ENCODE measurements at places on chromosomes 7 and 10. TPM values are rescaled to one million over a fixed set of nuclear protein-coding genes. Genes with fewer than 3 reads are reported as not detected.

DNA sequence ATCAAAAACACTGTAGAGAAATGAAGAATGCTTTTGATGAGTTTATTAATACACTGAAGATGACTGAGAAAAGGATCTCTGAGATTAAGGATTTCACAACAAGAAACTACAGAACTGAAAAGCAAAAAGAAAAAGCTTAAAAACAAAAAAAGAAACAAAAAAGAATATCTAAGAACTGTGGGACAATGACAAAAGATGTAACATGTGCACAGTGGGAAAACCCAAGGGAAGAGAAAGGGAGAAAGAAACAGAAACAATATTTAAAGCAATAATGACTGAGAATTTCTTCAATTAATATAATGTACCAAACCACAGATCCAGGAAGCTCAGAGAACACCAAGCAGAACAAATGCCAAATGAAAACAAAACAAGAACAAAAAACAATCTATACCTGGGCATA is 42.2 kb downstream of the TFEC start:
- DNase-seq: no peak

- peak; percentile 62 for DNase-seq
Observed at GRCh38 chr7:155461631-155462030, 3.7 kb downstream of the EN2 start.

- DNase-seq: no peak
Observed at GRCh38 chr7:128793181-128793547, 1.4 kb downstream of the CCDC136 start.

DNA sequence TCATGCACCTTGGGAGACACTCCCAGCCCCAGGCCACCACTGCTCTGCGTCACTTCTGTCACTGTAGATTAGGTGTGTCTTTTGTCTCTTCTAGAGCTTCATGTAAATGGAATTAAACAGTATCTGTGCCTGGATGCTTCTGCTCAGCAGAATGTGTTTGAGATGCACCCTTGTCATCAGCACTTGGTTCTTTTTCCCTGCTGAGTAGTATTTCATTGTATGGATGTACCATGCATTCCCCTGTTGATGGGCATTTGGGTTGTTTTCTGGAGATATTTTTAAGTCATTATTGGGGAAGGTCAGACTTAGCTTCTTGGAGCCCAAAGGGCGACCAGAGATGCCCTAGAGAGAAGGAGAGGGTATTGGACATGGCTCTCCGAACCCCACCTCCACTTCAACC is 124.3 kb upstream of the MACROH2A2 start:
- no peak for DNase-seq

GRCh38 chr10:60978287-60979115 is 34.5 kb upstream of the RHOBTB1 start:
- no peak for DNase-seq

DNA sequence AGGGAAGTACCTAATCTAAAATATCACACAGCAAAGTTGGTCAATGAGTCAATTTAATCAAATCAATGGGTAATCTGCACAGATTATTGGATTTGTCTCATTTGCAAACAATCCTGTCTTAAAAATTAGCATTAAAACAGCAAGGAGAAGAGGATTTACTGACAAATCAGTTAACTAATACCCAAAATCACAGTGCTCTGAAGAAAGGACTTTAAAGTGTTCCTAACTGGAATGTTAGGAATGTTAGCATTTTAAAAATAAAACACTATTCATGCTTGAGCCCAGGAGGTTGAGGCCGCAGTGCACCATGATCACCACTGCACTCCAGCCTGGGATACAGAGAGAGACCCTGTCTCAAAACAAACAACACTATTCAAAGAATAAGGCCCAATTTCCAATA is 83.1 kb downstream of the CHCHD3 start:
- no peak for DNase-seq

- DNase-seq: peak; percentile 63
Observed at GRCh38 chr10:621513-621912, 68.0 kb downstream of the DIP2C start.

DNA sequence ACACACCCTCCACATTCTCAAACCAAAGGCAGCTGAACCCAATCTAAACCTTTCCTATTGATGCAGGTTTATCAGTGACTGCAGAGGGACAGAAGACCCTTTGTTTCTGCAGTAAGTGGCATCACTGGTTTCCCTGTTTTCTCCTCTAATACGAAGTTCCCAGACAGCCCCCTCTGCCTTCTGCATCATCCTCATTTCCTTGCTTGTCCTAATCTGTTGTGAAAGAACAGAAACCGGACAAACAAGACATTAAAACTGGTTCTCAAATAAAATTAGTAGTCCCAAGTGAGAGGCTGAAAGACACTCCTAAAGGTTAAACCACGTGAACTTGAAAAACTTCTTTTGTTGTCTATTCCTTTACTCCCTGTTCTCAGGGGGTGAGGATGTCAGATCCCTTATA is 10.1 kb upstream of the ADRB1 start:
- no peak for DNase-seq

- DNase-seq: no peak
Observed at GRCh38 chr10:8245131-8245813, 190.8 kb downstream of the GATA3 start.

DNA sequence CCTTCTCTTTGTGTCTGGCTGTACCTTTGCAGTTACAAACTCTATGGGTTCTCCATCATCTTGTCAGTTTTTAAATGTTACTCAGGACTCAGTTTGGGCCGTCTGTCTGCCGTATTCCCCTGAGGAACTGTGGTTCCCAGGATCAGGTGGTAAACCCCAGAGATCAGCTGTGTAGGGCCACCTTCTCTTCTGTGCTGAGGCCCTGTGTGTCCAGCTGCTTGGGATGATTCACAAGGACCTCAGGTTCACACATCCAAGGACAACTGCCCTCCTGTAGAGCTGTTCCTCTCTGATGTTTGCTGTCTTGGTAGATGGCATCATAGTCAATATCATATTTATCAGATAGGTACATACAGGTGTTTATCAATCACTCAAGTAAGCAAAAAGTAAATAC is 24.5 kb downstream of the CUL1 start:
- no peak for DNase-seq

- DNase-seq: no peak
Observed at GRCh38 chr10:63103971-63104409, 29.1 kb upstream of the NRBF2 start.

GRCh38 chr10:55500931-55501559 is 700.0 kb upstream of the PCDH15 start:
- DNase-seq: no peak

DNA sequence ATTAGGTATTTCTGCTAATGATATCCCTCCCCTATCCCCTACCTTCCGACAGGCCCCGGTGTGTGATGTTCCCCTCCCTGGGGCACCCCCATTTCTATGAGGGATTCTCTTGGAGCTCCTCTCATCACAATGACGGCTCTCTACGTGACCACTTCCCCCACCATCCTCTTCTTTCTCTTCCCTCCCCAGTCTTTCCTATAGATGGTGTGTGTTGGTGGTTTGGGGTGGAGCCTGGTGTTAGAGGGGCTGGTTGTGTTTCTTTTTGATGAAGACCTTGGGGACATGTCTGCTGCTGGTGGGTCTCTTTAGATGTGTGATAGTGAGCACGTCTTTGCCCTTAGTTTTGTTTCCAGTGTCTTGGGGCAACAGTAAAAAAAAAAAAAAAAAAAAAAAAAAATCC is 28.6 kb downstream of the RPS24 start:
- peak; percentile 29 for DNase-seq

- no peak for DNase-seq
Observed at GRCh38 chr7:47071866-47072265, 510.0 kb downstream of the TNS3 start.

GRCh38 chr7:82317257-82317721 is 126.3 kb downstream of the CACNA2D1 start:
- no peak for DNase-seq

GRCh38 chr10:122020226-122020625 is 31.3 kb downstream of the TACC2 start:
- DNase-seq: no peak

DNA sequence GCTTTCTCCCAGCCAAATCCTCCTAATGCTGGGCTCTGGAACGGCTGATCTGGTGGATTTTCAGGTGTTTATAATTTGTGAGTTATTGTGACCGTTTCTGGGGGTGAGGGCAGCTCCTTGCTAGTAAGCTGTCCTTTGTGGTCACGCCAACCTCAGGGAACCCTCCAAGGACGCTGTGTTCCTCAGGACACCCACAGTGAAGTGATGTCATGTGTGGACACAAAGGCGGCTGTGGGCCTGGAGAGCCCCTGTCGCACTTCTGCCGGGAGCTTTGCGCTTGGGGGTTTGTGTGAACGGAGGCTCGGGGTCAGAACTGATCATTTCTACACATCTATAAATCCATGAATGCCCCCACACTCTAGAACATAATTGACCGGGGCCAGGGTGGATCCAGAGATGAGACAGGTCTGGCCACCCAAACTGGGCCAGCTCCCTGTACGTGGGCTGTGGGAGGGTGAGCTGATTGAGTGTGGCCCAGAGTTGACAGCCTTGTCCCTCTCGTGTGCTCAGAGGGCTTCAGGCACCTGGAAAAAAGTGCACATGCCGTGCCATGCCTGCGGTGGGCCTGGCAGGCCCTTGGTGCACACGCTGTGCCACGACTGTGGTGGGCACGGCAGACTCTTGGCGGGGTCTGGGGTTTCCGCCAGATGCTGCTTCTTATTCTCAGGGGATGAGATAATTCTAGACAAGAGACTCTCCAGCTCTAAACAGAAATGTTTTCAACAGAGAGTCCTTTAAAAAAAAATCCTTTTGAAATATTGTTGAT is 130.2 kb downstream of the VIPR2 start:
- DNase-seq: no peak

DNA sequence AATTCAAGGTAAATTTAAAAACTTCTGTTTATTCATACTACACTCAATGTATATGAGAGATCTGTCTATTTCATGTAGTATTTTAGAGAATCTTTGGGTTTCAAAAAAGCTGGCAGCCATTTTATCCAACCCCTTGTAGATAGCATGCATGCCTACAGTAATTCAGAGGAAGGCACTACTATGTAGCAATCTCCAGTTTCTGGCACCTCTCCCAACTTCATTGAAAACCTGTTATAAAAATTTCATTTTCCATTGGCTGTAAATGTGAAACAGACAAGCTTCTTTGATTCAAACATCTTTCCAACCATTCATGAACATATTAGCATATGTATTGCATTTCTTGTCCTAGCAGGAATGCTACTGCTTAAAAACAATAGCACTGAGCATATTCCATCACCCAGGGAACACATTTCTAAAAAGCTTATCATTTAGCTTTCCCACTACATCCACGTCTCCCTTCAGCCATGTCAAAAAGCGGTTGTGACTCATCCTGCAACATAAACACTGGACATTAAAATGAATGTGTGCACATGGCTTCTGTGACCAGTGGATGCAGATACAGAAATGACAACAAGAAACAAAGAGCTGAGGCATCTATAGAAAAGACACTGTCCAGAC is 330.4 kb upstream of the AOAH start:
- no peak for DNase-seq

GRCh38 chr10:33559105-33559504 is 224.6 kb upstream of the NRP1 start:
- DNase-seq: no peak

DNA sequence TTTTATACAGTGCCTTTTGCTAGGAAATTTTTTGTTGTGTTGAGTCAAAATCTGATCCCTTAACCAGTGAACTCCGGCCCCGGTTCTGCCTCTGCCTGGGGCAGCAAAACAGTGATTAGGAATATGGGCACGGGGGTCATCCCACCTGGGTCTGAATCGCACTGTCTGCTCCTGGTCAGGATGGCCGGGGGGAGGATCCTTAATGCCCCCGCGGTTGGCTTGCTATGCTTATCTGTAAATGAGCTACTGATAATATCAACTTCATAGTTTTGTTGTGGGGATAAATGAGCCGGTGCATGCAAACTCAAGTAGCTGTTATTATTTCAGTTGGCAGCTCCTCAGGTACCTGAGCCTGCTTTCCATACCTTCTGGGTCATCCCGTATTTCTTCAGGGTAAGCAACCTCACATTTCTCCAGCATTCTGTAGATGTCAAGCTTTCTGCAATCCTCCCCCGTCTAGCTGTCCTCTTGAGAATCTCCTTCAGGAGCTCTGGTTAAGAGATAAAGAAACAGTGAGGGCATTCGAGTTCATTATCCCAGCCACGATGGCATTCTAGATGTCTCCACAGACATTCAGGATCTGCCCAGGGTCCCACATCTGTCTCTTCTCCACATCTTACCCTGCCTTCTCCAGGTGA is 592.2 kb downstream of the SDK1 start:
- no peak for DNase-seq

DNA sequence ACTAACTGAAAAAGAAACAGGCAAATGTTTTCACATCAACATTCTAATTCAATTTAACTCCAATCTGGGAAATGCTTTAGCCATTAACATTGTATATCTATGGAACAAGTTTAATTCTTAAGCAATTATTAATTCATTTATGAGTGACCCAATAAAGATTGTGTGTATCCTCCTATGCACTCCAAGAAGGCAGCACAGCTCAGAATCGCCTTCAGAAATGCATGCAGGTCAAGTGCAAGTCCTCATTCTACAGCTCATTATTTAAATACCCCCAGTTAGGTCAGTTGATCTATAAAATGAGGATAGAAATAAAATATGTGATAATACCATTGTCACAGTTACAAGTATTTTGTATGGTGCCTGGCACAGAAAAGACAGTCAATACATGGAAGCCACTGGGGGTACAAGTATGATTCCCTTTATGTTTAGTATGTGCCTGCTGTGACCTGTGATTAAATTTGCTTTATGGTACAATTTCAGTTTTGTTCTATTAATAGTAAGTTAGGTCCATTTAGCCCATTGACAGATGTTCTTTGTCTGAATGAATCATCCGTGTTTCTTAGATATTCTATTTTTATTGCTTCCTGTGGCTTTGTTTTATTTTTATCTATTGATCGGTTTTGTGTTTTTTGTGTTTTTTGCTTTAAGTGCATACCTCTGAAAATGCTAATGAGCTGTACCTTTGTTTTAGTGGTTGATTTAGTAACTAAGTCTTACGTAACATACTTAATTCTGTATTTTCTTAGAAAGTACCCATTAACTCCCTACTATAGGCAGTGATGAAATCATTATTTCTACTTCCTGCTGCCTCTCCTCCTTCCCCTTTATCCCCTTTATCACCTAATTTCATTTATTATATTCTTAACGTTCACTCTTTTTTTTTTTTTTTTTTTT is 42.8 kb downstream of the CPXM2 start:
- no peak for DNase-seq

DNA sequence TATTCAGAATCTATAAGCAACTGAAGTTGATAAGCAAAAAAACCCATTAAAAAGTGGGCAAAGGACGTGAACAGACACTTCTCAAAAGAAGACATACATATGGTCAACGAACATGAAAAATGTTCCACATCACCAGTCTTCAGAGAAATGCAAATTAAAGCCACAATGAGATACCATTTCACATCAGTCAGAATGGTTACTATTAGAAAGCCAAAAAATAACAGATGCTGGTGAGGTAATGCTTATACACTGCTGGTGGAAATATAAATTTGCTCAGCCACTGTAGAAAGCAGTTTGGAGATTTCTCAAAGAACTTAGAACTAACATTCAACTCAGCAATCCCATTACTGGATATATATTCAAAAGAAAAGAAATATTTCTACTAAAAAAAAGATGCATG is 332.8 kb upstream of the PLXDC2 start:
- DNase-seq: no peak

Gene DENND2A
- total RNA-seq: 19.9 TPM

Gene TAC1
- 113 TPM for total RNA-seq

Gene LIPN
- 3.6 TPM for total RNA-seq

Gene AOC1
- total RNA-seq: not detected

Gene CFAP46
- 0.14 TPM for total RNA-seq

Gene COL13A1
- total RNA-seq: 14.9 TPM

Gene SNCG
- total RNA-seq: 19.9 TPM

Gene EGFR
- total RNA-seq: 15.1 TPM

Gene C10orf53
- not detected for total RNA-seq

Gene CALHM3
- not detected for total RNA-seq

Gene OTUD1
- total RNA-seq: 31.2 TPM

Gene OR9A2
- not detected for total RNA-seq

Gene FFAR4
- not detected for total RNA-seq

Measured in spleen (tissue), 13 donors.